ENCODE measurements at places on chromosomes 5 and 9.

GRCh38 chr5:90171466-90171865 lies 238.1 kb downstream of the CETN3 start:
- no peak for DNase-seq

- no peak for DNase-seq
Measured at GRCh38 chr5:76319673-76320072, 83.4 kb upstream of the IQGAP2 start.

DNA sequence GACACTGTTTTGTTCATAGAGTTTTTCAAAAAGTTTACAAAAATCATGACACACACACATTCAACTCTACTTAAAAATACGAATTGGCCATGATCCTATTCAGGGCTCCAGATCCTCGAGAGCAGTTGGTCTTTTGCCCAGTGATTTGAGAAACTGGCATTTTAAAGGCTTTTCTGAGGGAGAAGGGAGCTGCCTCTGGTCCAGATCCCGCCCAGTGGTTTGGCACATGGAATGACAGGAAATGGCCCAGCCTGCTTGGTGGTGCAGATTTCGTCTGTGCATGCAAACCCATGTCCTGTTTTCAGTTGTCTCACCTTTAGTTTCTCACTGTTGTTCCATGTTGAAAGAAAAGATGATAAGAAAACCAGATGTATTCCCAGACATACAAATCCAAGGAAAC lies 3.6 kb downstream of the CAMK4 start:
- DNase-seq = no peak

- DNase-seq = no peak
Measured at GRCh38 chr5:115939059-115939458, 23.2 kb upstream of the LVRN start.

GRCh38 chr9:128972956-128973355 lies 25.5 kb downstream of the NUP188 start:
- DNase-seq = no peak

- DNase-seq = no peak
Measured at GRCh38 chr5:169248550-169248949, 52.4 kb downstream of the SLIT3 start.

Data from stimulated activated CD8-positive, alpha-beta memory T cell treated with anti-CD3 and anti-CD28 coated beads, Interleukin-15, amount 100 ng/mL, for 24 hours (primary cell).